Right cardiac atrium (tissue), 5 donors: ENCODE measurements at places on chromosomes 12 and 14. TPM values are rescaled to one million over a fixed set of nuclear protein-coding genes. Genes with fewer than 3 reads are reported as not detected.

Gene KRT83
- not detected for polyA plus RNA-seq

Gene OASL
- 0.68 TPM for polyA plus RNA-seq

Gene KCNH5
- not detected for polyA plus RNA-seq

Gene NXPH4
- polyA plus RNA-seq: 1.2 TPM

Gene TMTC1
- polyA plus RNA-seq: 17.9 TPM

Gene KRT6A
- not detected for polyA plus RNA-seq

Gene CD69
- 0.68 TPM for polyA plus RNA-seq

Gene INHBC
- not detected for polyA plus RNA-seq

Gene UNG
- 10.3 TPM for polyA plus RNA-seq

Gene PACS2
- 63.0 TPM for polyA plus RNA-seq

Gene SLCO1B1
- polyA plus RNA-seq: not detected

Gene KLHL28
- polyA plus RNA-seq: 3.4 TPM

Gene FKBP11
- polyA plus RNA-seq: 7.6 TPM

Gene TTC9
- 0.95 TPM for polyA plus RNA-seq

Gene SMOC1
- 13.4 TPM for polyA plus RNA-seq

Gene IL26
- not detected for polyA plus RNA-seq

Gene TCL1B
- polyA plus RNA-seq: not detected

Gene CDKN3
- polyA plus RNA-seq: 10.4 TPM

Gene PZP
- 0.36 TPM for polyA plus RNA-seq

Gene JDP2
- polyA plus RNA-seq: 39.2 TPM

Gene LPAR5
- 0.86 TPM for polyA plus RNA-seq

Gene IRF2BPL
- 22.0 TPM for polyA plus RNA-seq

Gene FBLN5
- polyA plus RNA-seq: 122 TPM

Gene CLEC9A
- not detected for polyA plus RNA-seq

Gene DCP1B
- 3.4 TPM for polyA plus RNA-seq

Gene TMEM132C
- polyA plus RNA-seq: 4.9 TPM

Gene ACOT6
- polyA plus RNA-seq: not detected

Gene CMKLR1
- 1.6 TPM for polyA plus RNA-seq

Gene PTPN21
- 12.0 TPM for polyA plus RNA-seq

Gene SERPINA1
- polyA plus RNA-seq: 2.0 TPM

Gene GALNT16
- polyA plus RNA-seq: 33.2 TPM

Gene TC2N
- polyA plus RNA-seq: 7.1 TPM

Gene RIPK3
- polyA plus RNA-seq: 3.8 TPM

Gene ZNF891
- polyA plus RNA-seq: 0.86 TPM

Gene KRT72
- polyA plus RNA-seq: not detected

Gene SERPINA12
- polyA plus RNA-seq: not detected

Gene NEUROD4
- not detected for polyA plus RNA-seq
